CD4-positive, alpha-beta memory T cell (primary cell): ENCODE measurements at places on chromosomes 2 and 18. TPM values are rescaled to one million over a fixed set of nuclear protein-coding genes. Genes with fewer than 3 reads are reported as not detected.

DNA sequence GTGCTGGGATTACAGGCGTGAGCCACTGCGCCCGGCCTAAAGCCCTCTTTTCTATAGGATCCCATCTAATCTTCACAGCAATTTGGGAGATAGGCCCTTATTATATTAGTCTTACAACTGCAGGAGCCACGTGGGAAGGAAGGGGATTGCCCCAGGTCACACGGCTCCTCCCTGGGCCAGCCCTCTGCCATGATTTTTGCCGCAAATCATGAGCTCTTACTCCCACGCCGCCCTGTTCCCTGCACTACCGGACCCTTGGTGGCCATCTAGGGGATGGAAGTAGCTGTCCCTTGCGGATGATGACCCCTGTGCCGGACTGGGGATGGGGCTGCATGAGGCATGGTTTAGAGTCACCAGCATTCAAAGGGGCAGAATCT is 28.4 kb upstream of the PTMA start:
- DNase-seq, result no peak
- peaks cover 3% of the 10 kb centered on the region for H3K4me1 ChIP-seq
- no peaks in the 10 kb centered on the region for H3K36me3 ChIP-seq
- H3K27ac ChIP-seq, result no peak overlapping the region

DNA sequence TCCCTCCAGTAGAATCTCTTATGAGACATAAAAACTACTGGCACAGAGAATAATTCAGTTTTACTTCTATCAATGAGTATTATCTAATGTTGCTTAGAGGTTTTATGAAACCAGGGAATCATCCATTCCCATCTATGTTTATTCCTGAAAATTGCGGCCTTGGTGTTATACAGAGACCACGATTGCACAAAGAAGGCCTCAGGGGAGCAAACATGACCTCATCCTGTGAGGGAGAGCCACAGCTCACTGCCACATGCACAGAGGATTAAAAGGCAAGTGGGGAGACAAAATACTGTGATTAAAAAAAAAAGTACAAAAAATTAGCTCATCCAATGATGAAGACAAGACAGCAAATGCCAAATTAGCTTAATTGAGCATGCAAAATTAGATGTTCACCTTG is 111.8 kb upstream of the SLC35G4 start:
- no peak for DNase-seq
- no peak overlapping the region for H3K27ac ChIP-seq
- no peaks in the 10 kb centered on the region for H3K4me1 ChIP-seq
- no peak overlapping the region for H3K4me3 ChIP-seq
- H3K27me3 ChIP-seq, result no peaks in the 10 kb centered on the region

Gene LRRC30
- not detected for polyA plus RNA-seq

DNA sequence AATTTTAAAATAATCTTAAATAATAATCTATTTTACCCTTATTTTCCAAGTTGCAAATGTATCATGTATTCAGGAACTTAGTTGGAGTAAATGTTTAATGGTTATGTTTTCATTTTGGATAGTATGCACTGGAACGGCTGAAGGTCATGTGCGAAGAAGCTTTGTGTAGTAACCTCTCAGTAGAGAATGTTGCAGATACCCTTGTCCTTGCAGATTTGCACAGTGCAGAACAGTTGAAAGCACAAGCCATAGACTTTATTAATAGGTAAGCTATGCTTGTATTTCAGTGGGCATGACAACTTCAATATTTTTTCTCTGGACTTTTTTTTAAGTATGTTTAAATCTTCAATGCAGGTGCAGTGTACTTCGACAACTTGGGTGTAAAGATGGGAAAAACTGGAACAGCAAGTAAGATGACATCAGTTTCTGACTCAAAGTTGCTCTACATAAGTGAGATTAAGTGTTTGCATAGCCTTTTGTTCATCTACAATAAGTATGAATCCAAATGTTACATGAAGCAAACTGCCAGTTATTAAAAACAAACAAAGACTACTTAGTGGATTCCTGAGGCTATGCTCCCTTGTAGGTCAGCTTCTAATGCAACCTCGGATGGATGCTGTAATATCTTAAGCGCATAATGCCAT is 63.1 kb downstream of the SPOPL start:
- no peak overlapping the region for H3K27ac ChIP-seq
- H3K4me3 ChIP-seq, result no peak overlapping the region
- peaks cover 6% of the 10 kb centered on the region for H3K36me3 ChIP-seq
- H3K4me1 ChIP-seq, result no peaks in the 10 kb centered on the region
- DNase-seq, result no peak
- H3K27me3 ChIP-seq, result no peaks in the 10 kb centered on the region

Gene PSMA8
- polyA plus RNA-seq, result 1.7 TPM

DNA sequence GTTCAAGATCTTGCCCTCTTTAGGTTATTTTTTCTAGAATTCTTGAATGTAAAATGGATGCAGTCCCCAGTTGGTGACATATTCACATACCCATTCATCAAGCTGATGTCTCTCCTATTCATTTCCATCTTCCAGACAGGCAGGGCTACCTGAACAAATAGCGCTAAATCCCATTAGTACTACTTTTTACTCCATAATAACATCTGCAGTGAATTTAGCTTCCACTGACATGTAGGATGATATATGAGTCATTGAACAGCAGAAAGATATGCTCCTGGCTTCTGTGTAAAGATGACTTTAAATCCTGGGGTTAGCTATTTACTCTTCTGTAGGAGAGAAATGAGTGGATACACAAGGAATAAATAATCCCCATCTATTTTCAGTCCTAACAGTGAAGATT is 194.7 kb downstream of the RND3 start:
- H3K27me3 ChIP-seq, result no peaks in the 10 kb centered on the region
- DNase-seq, result no peak
- no peaks in the 10 kb centered on the region for H3K36me3 ChIP-seq
- H3K4me1 ChIP-seq, result no peaks in the 10 kb centered on the region
- no peak overlapping the region for H3K27ac ChIP-seq

Gene STON1
- polyA plus RNA-seq, result 0.50 TPM

- no peak for DNase-seq
- peaks cover 4% of the 10 kb centered on the region for H3K36me3 ChIP-seq
Observed at GRCh38 chr2:23705771-23706612, 220.9 kb downstream of the ATAD2B start.

DNA sequence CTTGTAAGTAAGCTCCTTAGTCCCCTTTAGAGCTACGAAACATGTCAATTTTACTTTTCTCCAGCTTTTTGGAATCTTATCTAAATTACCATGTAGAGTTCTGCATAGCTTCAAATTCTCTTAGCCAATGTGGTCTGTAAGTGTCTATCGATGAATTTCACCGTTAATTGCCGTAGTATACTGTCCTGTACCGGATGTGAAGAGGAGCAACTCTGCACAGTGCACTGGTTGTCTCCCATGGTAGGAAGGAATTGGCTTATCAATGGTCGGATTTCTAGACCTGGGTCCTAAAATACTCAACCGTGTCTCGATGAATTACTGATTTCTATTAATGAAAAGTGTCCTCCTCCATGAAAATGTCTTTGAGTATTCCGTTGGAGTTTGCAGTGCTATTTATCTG is 1.9 kb downstream of the NOP58 start:
- no peaks in the 10 kb centered on the region for H3K36me3 ChIP-seq
- H3K27ac ChIP-seq, result peak overlapping the region; percentile 99
- H3K4me1 ChIP-seq, result peaks cover 57% of the 10 kb centered on the region
- no peak for DNase-seq
- peak overlapping the region; percentile 97 for H3K4me3 ChIP-seq

DNA sequence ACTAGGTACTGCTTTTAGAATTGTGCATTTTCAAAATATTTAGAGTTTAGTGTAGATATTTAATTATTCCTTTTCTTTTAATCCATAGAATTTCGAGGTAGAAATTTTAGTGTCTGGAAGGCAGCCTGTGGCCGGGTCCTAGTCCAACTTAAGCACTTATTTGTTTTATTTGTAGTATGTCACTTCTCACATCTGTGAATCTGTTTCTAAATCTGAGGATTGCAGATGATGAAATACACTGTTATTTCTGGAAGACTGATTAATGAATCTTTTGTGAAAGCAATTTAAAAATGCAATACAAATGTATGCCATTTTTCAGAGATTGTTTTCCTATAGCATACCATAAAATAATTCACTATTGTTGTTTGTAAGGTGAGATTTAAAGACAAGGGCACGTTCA is 483.9 kb upstream of the TRIB2 start:
- no peaks in the 10 kb centered on the region for H3K27me3 ChIP-seq
- no peaks in the 10 kb centered on the region for H3K36me3 ChIP-seq
- H3K4me1 ChIP-seq, result no peaks in the 10 kb centered on the region
- H3K27ac ChIP-seq, result no peak overlapping the region
- H3K4me3 ChIP-seq, result no peak overlapping the region

DNA sequence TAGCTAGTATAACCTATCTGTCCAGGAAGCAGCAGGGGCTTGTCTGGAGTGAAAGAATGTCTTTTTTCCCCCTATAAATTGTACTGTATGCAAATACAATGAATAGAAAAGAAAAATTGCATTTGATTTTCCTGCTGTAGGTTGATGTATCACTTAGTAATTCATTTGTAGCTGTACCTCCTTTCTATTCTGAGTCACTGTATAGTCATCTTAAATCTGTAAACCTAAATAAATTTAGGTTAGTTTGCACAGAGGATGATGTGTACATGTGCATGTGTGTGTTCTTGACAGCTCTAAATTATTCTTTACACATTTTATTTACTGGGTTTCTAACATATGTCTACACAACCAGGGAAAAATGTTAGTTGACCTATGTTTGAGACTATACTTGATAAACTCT is 478.7 kb upstream of the CNTNAP5 start:
- H3K4me1 ChIP-seq, result no peaks in the 10 kb centered on the region
- no peak overlapping the region for H3K27ac ChIP-seq
- DNase-seq, result no peak
- H3K36me3 ChIP-seq, result no peaks in the 10 kb centered on the region
- H3K27me3 ChIP-seq, result no peaks in the 10 kb centered on the region

DNA sequence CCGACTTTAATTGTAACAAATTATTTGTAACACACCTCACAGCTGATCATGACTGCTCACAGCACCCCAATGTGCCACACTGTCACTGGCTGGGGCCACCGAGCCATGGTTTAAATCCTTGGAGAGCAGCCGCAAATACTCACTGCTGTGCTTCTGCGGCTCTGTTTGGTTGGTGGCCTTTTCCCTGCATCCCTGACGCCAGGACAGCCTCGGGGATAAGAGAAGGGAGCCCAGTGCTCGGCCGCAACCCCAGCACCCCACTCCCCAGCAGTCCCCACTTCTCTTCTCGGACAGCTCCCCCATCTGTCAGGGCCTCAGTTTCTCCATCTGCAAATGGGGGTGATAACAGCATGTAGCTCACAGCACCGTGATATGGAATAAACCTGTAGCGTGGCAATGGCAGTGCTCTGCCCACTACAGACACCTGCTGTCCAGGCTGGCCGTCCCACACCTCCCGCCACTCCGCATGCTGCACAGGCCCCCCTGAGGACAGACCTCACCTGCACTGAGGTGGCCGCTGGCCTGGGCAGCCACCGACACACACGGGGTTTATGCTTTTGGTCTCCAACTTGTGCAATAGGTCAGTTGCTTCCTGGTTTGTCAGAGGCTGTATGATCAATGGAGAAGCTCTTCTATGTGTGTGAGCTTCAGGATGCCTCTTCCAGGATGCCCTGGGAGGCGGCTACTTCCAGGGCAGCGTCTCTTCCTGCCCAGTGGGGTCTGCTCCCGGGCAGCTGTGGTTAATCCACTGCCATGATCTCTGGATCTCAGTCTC is 87.1 kb downstream of the NDUFA10 start:
- no peak overlapping the region for H3K4me3 ChIP-seq
- no peak for DNase-seq
- no peaks in the 10 kb centered on the region for H3K4me1 ChIP-seq

DNA sequence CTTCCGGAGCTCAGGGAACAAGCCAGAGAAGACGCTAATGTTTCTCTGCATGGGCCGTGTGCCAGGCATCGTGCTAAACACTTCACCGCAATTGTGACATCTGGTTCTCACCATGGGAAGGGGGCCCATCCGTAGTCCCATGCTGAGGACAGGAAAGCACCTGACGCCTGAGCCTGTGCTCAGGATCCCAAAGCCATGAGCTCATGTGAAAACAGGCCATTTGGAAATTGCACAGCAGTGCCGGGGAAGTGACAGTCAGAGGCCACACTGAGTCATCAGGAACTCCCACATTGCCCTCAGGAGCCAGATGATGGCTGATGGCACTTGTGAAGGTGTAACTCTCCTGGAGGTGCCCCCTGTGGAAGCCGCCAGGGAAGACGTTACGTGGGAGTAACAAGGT is 141.0 kb downstream of the INHBB start:
- no peaks in the 10 kb centered on the region for H3K36me3 ChIP-seq
- H3K27me3 ChIP-seq, result no peaks in the 10 kb centered on the region
- no peak overlapping the region for H3K4me3 ChIP-seq
- no peak overlapping the region for H3K27ac ChIP-seq
- DNase-seq, result no peak

Gene OTX1
- not detected for polyA plus RNA-seq

DNA sequence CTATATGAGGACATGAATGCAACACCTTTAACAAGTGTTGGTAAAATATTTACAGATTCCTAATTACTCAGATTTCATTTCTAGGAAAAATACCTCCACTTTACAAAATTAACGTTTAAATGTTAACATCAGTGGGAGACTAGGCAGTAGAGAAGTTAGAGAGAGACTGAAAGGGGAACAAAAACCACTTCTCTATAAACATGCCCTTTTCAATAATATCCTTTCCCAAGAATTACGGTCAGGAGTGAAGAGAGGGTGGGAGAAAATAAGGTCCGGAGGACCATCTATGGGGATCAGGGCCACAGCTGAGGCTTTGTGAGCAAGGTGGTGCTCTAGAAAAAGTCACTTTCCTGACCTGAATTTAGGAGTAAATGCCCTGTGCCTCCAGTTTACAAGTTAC is 65.3 kb upstream of the WIPF1 start:
- no peaks in the 10 kb centered on the region for H3K27me3 ChIP-seq
- H3K36me3 ChIP-seq, result no peaks in the 10 kb centered on the region
- H3K27ac ChIP-seq, result no peak overlapping the region
- DNase-seq, result no peak
- H3K4me3 ChIP-seq, result no peak overlapping the region

- H3K36me3 ChIP-seq, result no peaks in the 10 kb centered on the region
- H3K27ac ChIP-seq, result no peak overlapping the region
- H3K27me3 ChIP-seq, result no peaks in the 10 kb centered on the region
- peaks cover 18% of the 10 kb centered on the region for H3K4me1 ChIP-seq
Observed at GRCh38 chr2:20573620-20574422, 77.1 kb downstream of the HS1BP3 start.

GRCh38 chr18:46243673-46244072 is 139.5 kb downstream of the HAUS1 start:
- DNase-seq, result no peak
- H3K27ac ChIP-seq, result no peak overlapping the region
- no peak overlapping the region for H3K4me3 ChIP-seq
- H3K36me3 ChIP-seq, result no peaks in the 10 kb centered on the region
- peaks cover 26% of the 10 kb centered on the region for H3K4me1 ChIP-seq

DNA sequence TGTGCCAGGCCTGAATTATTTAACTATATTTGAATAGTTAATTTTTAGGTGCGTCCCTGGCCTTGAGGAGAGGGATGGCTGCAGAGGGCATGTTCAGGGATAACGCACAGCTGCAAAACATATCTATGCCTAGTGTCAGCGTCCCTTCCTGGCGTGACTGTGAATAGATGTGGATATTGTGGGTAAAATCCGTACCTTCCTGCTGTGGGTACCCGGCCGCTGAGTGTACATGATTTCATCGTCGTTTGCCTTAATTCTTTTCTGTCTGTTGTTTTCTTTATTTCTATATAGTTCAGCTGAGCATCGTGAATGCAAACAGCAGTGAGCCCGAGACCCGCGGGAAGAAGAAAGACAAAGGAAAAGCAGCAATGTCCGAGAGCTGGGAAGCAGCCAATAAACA is 25.0 kb upstream of the MC2R start:
- DNase-seq, result no peak
- no peak overlapping the region for H3K4me3 ChIP-seq
- no peaks in the 10 kb centered on the region for H3K4me1 ChIP-seq
- no peaks in the 10 kb centered on the region for H3K27me3 ChIP-seq
- H3K27ac ChIP-seq, result no peak overlapping the region
